LHCN-M2 (cell line): ENCODE measurements at places on chromosomes 5 and 9. TPM values are rescaled to one million over a fixed set of nuclear protein-coding genes. Genes with fewer than 3 reads are reported as not detected.

DNA sequence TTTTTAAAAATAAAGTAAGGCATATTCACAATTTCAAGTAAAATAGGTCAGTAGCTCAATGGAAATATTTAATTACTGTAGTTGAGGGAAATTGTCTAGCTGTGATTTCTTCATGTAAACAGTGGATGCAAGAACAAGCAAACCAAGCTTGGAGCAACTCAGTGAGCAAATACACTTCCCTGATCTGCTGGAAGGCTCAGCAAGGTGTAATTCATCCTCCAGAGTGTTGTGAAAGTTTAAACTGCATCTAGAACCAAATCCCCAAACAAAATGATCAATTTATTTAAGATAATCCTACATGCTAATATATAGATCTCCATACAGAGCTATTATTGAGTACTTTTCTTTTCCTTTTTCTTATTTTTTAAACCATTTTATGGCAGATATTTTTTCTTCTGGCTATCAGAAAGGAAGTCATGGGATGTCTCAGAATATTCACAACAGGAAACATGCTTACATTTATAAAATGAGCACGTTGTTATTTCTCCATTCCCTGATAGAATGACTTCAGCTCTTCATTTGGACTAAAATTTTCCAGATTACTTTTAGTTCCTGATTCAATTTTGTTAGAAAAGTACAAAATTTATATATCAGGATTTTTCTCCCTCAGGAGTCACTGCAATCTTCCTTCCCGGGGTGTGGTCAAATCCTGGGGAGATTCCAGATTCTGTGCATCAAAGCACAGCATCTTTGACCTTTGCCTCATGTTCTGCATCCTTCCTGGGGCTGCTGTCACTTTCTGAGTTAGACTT lies 219.2 kb upstream of the ELL2 start:
- no peak for DNase-seq

DNA sequence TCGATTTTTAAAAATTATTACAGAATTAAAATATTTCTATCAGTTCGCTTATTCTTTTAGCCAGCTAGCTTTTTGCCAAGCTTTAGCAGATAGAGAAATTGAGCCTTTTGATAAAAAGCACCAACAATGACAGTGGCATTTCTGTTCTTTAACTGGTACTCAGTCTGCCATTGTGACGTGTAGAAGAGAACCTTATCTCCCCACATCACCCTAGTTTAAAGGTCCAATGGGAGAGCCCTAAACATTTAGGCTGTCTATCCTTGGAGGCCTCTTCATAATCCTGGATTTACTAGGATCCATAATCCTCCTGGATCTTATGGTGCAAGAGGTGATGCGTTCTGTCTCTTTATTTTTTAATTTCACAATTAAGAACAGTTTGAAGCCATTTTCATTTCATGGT lies 3.0 kb downstream of the BASP1 start:
- DNase-seq = no peak

- DNase-seq = no peak
Measured at GRCh38 chr9:11233696-11234095, 620.9 kb upstream of the PTPRD start.

GRCh38 chr5:154277499-154277898 lies 87.0 kb downstream of the GALNT10 start:
- no peak for DNase-seq

- DNase-seq = no peak
Measured at GRCh38 chr9:75235632-75236031, 147.3 kb downstream of the OSTF1 start.

- DNase-seq = no peak
Measured at GRCh38 chr5:66213533-66213932, 69.4 kb downstream of the SREK1 start.

GRCh38 chr5:29811914-29812679 lies 1381.4 kb upstream of the CDH6 start:
- DNase-seq = no peak

DNA sequence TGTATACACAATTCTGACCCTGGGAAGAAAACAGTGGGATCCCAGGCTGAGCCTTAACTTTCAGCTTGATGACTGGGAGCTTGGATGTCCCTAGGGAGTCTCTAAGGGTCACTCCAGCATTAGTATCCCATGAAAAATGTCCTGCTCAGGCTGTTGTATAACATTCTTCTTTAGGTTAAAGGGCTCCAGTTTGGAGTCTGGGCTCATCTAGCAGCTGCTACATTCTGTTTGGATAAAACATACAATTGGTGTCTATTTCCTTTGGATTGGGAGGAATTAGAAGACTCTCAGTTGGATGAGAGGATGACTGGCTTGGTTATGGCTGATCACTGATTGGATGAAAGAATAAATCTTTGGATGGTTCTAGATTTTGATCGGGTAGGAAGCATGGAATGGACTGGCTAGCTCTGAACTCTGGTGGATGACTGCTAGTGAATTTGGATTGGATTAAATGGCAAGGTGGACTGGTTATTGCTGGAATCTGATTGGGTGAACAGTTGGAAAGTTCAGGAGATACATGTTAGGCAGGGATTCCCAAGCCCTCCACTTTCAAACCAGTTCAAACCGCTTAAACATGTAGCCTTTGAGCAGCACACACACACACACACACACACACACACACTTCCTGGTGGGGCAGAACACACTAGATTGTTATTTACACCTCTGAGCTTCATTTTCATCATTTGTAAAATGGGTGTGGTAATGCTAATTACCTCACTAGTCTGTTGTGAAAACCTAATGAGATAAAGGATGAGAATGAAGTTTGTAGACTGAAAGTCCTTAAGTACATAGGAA lies 7.1 kb upstream of the MYOZ3 start:
- peak; percentile 46 for DNase-seq

GRCh38 chr9:35488566-35489312 lies 1.2 kb upstream of the RUSC2 start:
- DNase-seq = no peak

- DNase-seq = peak; percentile 66
Measured at GRCh38 chr9:100492952-100493351, 20.0 kb downstream of the TMEFF1 start.

DNA sequence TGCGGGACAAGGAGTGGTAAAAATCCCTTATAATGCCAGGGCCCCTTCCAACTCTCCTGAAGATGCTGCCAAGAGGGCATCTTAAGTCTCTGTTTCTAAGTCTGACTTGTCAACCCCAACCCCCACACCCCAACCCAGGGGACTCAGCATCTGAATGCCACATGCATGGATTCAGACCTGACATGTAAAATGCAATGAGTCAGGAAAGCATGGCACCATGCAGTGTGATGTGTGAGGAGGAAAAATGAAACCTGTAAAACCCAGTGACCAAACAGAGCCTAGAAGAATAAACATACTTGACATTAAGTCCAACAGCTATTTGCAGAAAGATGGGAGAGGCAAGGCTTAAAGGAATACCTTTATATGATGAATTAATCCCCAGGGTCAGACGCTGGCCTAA lies 112.4 kb downstream of the ASTN2 start:
- DNase-seq = no peak

- no peak for DNase-seq
Measured at GRCh38 chr5:143680672-143681259, 131.2 kb upstream of the HMHB1 start.

MXD3 gene
- 43.1 and 87.9 TPM in 2 replicates for total RNA-seq

SPATA31E1 gene
- not detected in 2 replicates for total RNA-seq

DCAF10 gene
- total RNA-seq = 16.9 and 17.3 TPM in 2 replicates

HMCN2 gene
- total RNA-seq = 12.1 and 15.7 TPM in 2 replicates
